ENCODE measurements at places on chromosomes 2 and 18. TPM values are rescaled to one million over a fixed set of nuclear protein-coding genes. Genes with fewer than 3 reads are reported as not detected.
A peak's percentile ranks its signal among the peaks of the same experiment; 100 is the strongest.

C2orf78 gene
- not detected for total RNA-seq

C2orf42 gene
- total RNA-seq: 24.3 TPM

GRCh38 chr2:37982147-37982582 is 57.1 kb downstream of the RMDN2 start:
- peak; percentile 69 for DNase-seq

DNA sequence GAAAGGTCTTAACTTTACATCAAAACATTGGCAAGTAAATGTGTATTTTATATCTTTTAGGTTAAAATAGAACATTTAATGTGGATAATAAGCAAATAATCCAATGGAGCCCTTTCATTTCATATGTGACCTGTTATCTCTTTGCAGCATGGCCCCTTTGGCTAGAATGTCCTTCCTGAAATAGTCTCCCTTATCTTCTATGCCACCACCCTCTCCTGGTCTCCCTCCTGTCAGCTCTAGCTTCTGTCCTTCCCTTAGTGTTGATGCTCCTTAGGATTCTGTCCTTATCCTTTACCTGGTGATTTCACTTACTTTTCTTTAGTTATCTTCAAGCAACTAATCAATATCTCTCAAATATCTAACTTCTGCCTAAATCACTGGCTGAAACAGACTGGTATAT is 87.1 kb upstream of the TFCP2L1 start:
- no peak for DNase-seq

GRCh38 chr2:71940695-71941094 is 207.0 kb downstream of the CYP26B1 start:
- DNase-seq: no peak

- DNase-seq: no peak
Measured at GRCh38 chr2:233972941-233973575, 55.9 kb downstream of the TRPM8 start.

GRCh38 chr2:27307545-27308358 is 493 bp downstream of the UCN start:
- DNase-seq: no peak

- peak; percentile 57 for DNase-seq
Measured at GRCh38 chr18:23226930-23227725, 91.8 kb downstream of the CABLES1 start.
